ENCODE measurements at places on chromosomes 4 and X.

- no peak for DNase-seq
Observed at GRCh38 chrX:4850312-4850711, 1136.9 kb upstream of the PRKX start.

DNA sequence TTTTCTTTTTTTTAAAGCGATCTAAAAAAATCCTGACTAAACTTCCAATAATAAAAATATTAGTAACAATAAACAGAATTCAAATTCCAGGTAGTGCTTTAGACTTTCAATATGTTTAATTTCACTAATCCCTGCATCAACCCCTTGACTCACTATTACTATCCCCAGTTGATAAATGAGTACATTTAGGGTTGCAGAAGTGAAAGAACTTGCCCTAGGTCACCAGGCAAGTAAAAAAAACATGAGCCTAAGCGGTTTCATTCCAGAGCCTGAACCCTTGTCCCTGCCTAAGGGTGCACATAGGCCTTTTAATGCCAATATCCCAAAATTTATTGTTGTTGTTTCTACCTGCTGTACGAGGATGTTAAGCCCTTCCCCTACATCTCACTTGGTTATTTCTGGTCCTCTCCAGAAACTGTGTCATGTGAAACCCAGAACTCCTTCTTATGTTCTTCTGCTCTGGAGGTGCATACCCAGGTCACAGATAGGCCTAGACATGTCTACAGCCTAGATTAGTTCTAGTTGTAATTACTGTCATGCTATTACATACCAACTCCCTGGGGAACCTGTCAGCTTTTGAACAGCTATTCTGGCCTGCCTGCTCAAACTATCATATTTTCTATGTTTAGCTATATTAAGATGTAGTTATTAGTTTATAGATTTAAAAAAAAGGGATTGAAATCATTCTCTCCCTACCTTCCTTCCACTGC is 244.5 kb upstream of the PITX2 start:
- DNase-seq: no peak

DNA sequence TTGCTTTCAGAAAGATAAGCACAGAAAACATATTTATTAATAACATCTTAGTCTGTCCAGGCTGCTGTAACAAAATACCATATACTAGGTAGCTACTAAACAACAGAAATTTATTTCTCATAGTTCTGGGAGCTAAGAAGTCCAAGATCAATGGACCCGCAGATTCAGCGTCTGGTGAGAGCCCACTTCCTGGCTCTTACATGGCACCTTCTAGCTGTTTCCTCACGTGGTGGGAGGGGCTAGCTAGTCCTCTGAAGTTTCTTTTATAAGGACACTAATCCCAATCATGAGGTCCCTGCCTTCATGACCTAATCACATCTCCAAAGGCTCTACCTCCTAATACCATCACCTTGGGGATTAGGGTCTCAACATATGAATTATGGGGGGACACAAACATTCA is 57.2 kb upstream of the AFF2 start:
- no peak for DNase-seq

GRCh38 chrX:24133312-24133711 is 16.2 kb upstream of the ZFX start:
- no peak for DNase-seq

DNA sequence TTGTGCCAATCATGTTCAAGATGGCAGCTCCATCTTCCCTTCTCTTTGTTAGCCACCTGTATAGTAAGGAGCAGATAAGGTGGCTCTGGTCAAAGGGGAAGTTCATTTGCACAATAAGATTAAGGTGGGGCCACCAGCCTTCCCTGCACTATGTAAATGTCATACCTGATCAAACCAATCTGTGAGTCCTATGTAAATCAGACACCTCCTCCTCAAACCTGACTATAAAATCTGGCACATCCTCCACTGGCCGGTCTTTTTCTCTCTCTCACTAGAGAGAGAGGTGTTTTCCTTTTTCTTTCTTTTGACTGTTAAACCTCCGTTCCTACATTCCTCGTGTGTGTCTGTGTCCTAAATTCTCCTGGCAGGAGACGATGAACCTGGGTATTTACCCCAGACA is 572.5 kb upstream of the AADAT start:
- DNase-seq: no peak

- DNase-seq: no peak
Observed at GRCh38 chr4:105679186-105679585, 29.3 kb downstream of the INTS12 start.

- no peak for DNase-seq
Observed at GRCh38 chr4:54588404-54588803, 69.4 kb upstream of the KIT start.

- no peak for DNase-seq
Observed at GRCh38 chr4:47271291-47271690, 192.2 kb downstream of the COMMD8 start.

DNA sequence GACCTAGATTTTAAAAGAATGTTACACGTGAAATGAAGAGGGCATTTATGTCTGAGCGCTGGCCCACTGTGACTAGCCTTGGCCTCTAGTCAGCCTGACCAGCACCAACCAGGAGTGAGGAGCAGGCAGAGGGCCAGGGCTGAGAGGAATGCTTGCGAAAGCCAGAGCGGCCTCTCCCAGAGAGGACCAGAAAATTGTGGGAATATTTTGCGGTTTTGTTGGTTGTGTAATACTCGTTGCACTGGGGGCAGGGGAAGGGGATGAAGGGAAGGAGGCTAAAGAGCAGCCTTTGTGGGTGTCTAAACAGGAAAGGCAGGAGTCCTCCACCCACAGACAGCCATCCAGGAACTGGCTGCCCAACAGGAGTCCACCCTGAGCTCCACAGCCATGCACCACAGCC is 3.8 kb downstream of the GABRE start:
- DNase-seq: no peak

DNA sequence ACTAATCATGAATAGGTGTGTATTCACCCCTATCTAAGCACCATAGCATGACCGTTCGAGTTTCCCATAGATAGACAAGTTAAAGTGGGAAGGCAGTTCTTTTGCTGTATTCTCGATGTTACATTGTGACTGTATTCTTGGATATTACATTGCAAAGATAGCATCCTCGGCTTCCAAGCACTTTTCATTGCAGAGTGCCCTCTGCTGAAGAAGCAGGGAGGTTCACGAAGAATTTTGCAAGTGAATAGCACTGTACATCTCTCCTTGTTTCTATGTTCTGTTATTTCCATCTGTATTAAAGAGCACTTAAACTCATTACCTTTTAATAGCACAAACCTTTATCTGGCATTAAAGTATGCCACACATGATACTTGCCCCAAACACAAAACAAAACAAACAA is 426.7 kb upstream of the ARX start:
- no peak for DNase-seq

GRCh38 chr4:10671366-10671765 is 13.2 kb downstream of the CLNK start:
- DNase-seq: no peak

DNA sequence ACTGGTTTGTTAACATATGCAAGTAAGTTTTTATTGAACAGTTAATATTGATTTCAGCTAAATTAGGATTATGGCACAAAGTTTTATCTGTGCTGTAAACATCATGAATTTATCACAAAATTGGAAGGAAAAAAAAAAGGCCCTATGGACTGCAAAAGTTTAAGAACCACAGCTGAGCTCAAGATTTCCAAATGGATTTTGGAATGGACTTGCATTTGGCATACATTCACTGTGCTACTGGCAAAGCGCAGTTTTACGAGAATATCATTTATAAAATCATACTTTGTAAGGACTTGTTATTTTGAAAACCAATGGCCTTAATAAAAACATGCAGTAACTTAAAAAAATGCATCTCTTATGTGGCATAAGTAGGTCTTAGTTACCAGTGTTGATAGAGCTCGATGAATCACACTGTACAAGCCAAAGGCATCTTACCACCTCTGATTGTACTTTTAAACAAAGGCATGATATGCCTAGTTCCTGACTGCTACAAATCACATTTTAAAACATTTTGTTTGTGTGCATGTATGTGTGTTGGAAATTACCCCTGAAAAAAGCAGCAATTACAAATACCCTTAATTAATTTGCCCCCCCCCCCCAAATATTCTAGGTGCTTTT is 58.6 kb downstream of the TAB3 start:
- no peak for DNase-seq

DNA sequence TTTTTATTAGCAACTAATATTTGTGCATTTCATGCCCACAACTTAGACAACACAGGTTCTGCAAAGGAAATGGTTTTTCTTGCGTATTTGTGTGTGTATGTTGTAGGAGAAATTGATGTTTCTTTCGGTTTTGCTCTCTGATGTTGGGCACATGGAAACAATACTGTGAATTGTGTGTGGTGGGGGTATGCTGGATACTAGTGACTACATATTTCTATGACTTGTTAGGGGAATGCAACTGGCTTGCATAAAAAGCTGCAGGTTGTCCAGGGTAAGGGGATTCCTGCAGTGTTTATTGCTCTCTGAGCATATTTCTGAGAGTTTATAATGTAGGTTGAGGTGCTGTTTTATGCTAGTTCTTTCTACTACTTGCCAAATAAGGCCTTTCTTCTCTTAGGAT is 11.6 kb downstream of the DLG3 start:
- DNase-seq: no peak

DNA sequence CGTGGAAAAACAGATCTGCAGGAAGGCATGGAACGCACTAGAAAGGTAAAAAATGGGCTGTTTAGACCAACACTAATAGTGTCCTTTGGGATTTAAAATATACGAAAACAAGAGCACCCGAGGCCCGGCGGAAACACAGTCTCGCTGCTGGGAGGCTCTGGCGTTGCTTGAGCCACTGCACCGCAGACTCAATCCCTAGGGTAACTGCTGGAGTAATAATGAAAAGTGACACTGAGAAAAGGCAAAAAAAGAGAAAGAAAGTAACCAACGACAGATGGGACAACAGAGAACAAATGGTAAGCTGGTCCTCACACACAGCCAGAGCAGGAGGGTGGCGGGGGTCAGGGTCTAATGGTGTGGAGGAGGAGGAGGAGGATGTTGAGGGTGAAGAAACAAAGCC is 15.4 kb downstream of the IRAK1 start:
- DNase-seq: no peak

DNA sequence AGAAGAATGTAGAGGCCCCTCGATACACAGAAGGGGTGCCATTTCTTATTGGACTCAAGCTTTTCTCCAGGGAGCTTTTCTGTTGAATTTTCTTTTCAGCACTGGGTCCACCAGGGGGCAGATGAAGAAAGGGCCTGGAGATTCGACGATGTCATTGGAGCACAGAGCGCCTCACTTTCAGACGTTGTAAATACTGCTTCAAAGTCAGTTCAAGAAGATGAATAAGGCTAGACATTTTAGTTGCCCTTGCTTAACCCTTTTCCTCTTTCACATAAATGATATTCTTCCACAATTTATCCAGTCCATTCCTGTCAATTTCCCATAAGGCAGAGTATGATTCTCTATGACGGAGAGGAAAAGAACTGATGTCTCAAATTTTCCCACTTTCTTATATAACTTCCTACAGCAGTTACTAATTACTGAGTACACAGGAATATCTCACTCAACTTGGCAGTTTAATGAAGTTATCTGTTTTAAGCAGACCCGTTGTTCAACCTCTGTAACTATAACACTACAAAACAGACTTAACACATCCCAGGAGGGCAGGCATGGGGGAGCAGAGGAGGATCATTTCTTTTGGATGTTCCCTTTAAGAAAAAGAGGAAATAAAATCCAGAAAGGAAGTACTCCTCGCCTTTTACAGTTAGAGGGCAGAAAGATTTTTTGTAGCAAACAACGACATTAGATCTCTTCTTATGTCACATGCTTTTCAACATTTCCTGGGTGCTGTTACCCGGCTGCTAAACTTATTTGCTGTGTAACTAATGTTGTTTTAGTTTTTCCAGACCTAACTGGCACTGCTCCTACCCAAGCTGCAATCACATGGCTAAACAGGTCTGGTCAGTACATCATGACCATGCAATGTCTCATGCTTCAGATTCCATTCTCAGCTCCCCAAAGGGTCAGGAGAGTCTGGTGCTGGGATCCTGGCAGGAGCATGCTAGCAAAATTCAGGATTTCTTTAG is 12.2 kb upstream of the CENPU start:
- DNase-seq: peak; percentile 80

- DNase-seq: peak; percentile 79
Observed at GRCh38 chr4:23237771-23238170, 545.0 kb downstream of the GBA3 start.

GRCh38 chr4:179328627-179329026 is 1886.4 kb upstream of the AGA start:
- no peak for DNase-seq

DNA sequence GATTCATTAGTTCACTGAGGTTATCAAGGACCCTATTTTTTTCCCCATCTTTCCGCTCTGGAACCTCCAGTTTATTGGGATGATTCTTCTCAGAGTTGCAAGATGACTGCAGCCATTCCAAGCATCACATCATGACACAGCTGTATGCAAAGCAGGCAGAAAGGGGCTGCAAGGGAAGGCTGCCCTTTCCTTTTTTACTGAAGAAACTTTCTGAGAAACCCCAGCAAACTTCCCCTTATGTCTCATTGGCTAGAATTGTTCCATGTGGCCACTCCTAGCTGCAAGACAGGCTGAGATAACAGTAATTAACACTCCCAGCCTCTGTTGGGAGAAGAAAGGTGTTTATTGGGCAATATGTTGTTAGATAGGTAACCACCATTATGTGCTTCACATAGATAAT is 102.6 kb downstream of the SATL1 start:
- DNase-seq: no peak

DNA sequence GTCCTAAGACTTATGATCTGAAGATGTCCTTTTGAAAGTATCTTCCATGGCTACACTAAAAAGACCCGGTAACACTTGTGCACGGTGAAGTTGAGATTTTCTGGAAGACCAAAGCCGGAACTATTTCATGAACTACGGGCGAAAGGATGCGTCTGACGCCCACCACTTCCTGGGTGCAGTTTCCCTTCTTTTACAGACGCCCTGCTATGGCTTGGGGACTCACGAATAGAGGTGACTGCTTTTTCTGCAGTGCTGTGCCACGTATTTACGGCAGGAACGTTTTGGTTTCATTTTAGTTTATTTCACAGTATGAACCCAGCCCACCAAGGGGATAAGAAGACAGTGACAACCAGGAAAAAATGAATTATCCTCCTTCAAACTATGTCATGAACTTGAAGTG is 180.4 kb downstream of the AFAP1 start:
- DNase-seq: no peak

- DNase-seq: no peak
Observed at GRCh38 chrX:45667666-45668065, 467.0 kb upstream of the DIPK2B start.

- DNase-seq: no peak
Observed at GRCh38 chr4:122689972-122690371, 42.5 kb upstream of the BBS12 start.

DNA sequence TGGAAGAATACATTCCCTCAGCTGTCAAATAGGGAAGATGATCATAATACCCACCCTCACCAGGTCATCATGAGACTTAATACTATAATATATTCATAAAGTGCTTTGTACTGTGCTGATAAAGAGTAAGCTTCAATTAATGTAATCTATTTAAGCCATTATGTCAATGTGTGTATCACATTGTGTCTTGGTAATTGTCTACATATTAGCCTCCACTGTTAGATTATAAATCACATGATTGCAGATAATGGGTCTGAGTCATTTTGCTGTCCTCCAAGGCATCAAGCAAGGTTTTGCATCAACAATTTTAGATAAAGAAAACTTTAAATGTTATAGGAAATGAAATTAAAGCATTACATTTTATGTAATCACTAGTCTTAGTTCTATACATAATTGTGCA is 45.2 kb upstream of the CEP135 start:
- DNase-seq: no peak
